ENCODE measurements at places on chromosomes 4 and X.

DNA sequence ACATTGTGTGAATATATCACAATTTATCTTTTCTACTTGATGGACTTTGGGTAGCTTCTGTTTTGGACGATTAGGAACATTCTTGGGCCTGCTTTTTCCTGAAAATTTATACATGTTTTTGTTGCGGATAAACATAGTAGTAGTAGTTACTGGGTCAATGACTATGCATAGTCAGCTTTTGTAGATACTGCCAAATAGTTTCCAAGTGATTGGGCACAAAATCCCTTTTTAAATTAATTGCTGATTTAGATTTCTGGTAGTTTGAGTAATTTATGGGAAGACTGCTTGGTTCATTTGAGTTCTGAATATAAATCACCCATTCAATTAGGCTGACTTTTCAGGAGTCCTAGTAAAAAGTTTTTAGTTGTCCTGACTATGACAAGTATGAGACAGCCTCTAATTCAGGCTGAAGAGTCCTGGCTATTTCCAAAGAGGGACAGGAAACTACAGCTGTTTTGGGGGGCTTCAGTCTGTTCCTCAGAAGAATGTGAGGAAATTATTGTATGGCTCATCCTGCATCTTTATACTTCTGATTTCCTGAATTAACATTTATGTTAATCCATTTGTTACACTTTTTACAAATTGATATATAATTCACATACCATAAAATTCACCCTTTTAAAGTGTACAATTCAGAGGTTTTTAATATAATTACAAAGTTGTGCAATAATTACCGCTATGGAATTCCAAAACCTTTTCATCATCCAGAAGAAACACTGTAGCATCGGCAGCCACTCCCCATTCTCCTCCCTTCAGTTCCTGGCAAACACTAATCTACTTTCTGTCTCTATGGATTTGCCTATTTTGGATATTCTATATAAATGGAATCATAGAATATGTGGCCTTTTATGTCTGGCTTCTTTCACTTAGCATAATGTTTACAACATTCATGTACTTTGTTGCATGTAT is 14.2 kb downstream of the LRP2BP start:
- DNase-seq: no peak

- no peak for DNase-seq
These were observed 1065.7 kb upstream of the PABPC4L start for GRCh38 chr4:135267148-135267865.

- no peak for DNase-seq
These were observed 1045.4 kb upstream of the GRID2 start for GRCh38 chr4:91258326-91258725.

DNA sequence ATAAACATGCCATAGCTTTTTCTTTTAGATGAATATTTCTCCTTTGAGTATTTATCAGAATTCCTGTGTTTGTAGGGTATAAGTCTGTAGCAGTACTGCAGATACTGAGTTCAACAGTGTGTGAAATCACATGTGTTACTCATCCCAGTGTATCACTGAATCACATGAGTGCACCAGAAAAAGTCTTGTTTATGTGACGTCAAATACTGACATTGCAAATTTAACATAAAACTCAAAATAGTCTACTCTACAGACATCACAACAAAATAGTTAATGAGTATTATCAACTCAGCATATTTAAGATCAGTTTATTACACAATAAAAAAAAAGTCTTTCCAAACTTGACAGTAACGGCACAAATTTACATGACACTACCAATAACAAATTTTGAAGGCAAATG is 221.3 kb downstream of the DCTD start:
- DNase-seq: no peak

- DNase-seq: no peak
These were observed 89.7 kb upstream of the CBR4 start for GRCh38 chr4:169099771-169100180.

- DNase-seq: no peak
These were observed 25.6 kb upstream of the MAMLD1 start for GRCh38 chrX:150337536-150337935.

- peak; percentile 11 for DNase-seq
These were observed at the start of gene PDLIM3 for GRCh38 chr4:185534866-185535611. Gene PDLIM3 (minus strand): TSS chr4:185535507. CDS start chr4:185535434, 73 bp downstream.

DNA sequence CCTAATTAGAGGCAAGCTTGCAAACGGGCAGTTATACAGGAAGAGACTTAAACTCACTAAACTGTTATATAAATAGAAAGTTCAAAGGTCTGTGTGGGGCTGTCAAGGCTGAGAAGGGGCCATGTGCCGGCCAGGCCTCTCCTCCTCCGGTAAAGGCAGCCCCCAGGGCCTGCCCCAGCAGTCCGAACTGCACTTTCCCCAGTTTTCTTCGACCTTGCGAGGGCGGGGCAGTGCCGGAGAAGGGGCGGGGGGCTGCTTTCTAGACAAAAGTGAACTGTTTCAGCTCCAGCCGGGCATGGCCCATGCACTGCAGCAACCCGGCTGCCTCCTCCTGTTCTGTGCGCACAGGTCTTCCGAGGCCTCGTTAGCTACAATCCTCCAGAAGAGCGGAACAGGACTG is 4.1 kb downstream of the AFF2 start:
- no peak for DNase-seq

- DNase-seq: no peak
These were observed 114.7 kb downstream of the PRKX start for GRCh38 chrX:3598709-3599108.

DNA sequence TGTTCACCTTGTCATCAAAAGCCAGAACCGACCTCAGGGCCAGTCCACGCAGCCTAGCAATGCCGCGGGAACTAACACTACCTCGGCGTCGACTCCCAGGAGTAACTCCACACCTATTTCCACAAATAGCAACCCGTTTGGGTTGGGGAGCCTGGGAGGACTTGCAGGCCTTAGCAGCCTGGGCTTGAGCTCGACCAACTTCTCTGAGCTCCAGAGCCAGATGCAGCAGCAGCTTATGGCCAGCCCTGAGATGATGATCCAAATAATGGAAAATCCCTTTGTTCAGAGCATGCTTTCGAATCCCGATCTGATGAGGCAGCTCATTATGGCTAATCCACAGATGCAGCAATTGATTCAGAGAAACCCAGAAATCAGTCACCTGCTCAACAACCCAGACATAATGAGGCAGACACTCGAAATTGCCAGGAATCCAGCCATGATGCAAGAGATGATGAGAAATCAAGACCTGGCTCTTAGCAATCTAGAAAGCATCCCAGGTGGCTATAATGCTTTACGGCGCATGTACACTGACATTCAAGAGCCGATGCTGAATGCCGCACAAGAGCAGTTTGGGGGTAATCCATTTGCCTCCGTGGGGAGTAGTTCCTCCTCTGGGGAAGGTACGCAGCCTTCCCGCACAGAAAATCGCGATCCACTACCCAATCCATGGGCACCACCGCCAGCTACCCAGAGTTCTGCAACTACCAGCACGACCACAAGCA is 898 bp downstream of the UBQLN2 start:
- DNase-seq: peak; percentile 22

DNA sequence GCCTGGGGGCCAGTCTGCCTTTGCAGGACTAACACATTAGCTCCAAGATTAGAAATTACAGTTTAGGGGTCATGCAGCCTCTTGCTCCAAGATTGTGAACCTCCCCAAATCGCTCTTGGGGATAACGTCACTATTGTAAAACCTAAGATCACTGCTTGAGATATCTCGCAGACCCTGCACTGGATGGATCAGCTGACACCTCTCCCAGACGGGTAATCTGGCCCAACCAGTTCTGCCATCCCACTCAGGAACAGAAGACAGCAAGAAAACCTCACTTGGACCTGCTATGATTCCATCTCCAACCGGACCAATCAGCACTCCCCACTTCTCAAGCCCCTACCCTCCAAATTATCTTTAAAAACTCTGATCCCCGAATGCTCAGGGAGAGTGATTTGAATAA is 431.2 kb downstream of the GPM6A start:
- no peak for DNase-seq

DNA sequence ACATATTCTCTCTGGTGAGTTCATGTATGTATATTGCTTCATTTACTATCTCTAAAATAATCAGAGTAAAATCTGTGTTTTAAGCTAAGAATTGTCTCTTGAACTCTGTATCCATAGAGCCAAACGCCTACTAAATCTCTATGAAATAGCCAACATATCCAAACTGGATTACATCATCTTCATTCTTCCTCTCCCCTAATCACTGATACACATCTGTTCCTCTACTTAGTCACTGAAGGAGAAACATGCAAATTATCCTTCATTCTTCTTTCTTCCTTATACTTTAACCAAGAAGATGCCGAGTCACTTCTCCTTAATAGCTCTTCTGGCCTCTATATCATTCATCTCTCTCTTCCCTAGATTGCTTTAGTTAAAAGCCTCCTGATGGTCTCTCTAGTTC is 630.4 kb upstream of the FTHL17 start:
- DNase-seq: no peak

- DNase-seq: no peak
These were observed 61.7 kb upstream of the CAMK2D start for GRCh38 chr4:113823291-113823659.

GRCh38 chrX:10117864-10118377 is 38.9 kb upstream of the CLCN4 start:
- no peak for DNase-seq

DNA sequence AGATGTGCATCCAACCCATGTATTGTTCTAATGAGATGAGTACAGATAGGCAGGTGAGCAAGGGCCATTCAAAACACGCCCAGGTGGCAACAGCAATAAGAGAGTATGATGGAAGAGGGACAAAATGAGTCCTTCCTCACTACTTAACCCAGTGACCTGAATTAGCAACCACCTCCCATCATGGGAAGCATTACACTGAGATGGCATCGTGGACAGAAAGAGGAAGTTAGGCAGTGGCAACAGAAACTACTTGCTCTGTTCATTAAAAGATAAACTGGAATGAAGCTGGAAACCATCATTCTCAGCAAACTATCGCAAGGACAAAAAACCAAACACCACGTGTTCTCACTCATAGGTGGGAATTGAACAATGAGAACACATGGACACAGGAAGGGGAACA is 17.2 kb downstream of the RXFP1 start:
- no peak for DNase-seq

- no peak for DNase-seq
These were observed 25.7 kb upstream of the TRPC3 start for GRCh38 chr4:121977251-121978171.

GRCh38 chr4:54402880-54403480 is 173.9 kb downstream of the PDGFRA start:
- no peak for DNase-seq

- no peak for DNase-seq
These were observed 209.9 kb downstream of the SHROOM3 start for GRCh38 chr4:76644831-76645485.

- peak; percentile 55 for DNase-seq
These were observed 22.3 kb downstream of the MORF4L2 start for GRCh38 chrX:103663981-103664762.

DNA sequence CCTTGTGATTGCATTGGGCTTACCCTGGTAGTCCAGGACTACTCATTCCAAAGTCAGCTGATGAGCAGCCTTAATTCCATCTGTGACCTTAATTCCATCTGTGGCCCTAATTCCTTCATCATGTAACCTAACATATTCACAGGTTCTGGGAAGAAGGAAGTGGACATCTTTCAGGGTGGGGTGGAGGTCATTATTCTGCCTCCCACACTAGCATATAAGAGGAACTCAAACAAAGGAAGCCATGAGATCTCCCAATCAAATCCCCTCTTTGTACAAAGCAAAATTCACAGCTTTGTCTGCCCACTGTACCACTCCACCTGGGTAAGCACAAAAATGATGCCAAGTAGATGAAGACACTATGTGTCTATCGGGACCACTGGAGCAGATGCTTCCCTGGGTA is 87.3 kb downstream of the SLC2A9 start:
- no peak for DNase-seq

- no peak for DNase-seq
These were observed 39.6 kb downstream of the DDX60L start for GRCh38 chr4:168440442-168441264.

DNA sequence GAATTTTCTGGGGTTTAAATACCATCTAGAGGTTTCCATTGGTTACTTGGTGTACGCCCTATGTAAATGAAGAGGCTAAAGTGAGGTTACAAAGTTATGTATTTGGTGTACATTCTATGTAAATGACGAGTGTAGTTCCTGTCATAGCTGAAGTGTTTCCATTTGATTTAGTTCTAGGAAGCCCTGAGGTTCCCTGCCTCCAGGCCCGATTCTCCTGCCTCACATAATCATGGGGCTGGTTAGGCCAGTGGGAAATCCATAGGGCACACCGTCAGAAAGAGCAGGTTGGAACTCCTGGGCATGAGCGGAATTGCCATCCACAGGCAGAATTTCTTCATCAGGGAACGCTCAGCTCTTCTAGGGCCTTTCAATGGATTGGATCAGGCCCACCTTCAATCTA is 24.2 kb upstream of the HOPX start:
- DNase-seq: no peak

DNA sequence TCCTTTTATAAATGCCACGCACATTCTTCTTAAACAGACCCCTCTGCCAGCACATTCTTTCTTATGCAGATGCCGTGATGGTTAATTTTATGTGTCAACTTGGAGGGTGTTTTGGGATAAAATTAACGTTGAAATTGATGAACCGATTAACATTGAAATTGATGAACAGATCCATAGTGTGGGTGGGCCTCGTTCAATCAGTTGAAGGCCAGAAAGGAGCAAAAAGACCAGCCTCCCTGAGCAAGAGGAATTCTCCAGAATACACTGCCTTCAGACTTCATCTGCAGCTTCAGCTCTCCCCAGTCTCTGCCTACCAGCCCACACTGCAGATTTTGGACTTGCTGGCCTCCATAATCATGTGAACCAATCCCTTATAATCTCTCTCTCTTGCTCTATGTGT is 233.6 kb upstream of the BCOR start:
- no peak for DNase-seq

DNA sequence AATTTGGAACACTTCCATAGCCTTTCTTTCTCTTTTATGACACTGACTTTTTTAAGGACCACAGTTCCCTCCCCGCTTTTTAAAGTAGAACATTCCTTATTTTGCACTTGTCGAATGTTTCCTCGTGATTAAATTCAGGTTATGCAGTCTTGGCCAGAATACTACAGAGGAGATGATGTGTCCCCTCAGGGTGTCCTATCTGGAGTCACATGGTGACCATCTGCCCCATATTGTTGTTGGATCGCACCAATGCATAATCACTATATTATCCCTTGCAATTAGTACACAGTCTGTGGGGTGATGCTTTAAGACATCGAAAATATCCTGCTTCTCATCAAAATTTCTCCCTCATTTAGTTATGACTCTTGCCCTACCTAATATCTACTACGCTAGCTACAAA is 27.4 kb downstream of the WDFY3 start:
- no peak for DNase-seq
